ENCODE measurements at places on chromosomes 16 and 17.

- peaks cover 5% of the 10 kb centered on the region for H3K36me3 ChIP-seq
- peaks cover 65% of the 10 kb centered on the region for H3K27me3 ChIP-seq
- no peak for DNase-seq
Measured at GRCh38 chr17:39601758-39602532, 5.8 kb downstream of the NEUROD2 start.

DNA sequence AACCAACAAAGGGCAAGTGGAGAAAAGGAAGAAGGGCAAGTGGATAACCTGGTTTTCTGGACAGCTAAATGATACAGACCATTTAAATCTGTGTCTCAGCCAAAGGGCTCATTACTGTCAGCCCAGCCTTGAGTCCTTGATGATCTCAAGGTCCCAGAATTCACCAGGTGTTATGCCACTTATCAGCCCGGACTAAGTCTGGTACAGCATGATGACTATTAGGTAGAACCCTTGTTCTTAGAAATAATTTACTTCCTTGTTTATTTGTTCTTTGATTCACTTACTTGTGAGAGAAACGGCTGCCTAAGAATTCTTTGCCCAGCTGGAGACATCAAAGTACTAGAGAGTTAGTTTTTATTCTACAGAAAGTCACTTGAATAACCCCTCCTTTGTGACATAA, 3.5 kb downstream of the PDILT start:
- H3K36me3 ChIP-seq, result no peaks in the 10 kb centered on the region
- no peak overlapping the region for H3K4me3 ChIP-seq
- DNase-seq, result no peak
- H3K27ac ChIP-seq, result no peak overlapping the region
- no peaks in the 10 kb centered on the region for H3K4me1 ChIP-seq

DNA sequence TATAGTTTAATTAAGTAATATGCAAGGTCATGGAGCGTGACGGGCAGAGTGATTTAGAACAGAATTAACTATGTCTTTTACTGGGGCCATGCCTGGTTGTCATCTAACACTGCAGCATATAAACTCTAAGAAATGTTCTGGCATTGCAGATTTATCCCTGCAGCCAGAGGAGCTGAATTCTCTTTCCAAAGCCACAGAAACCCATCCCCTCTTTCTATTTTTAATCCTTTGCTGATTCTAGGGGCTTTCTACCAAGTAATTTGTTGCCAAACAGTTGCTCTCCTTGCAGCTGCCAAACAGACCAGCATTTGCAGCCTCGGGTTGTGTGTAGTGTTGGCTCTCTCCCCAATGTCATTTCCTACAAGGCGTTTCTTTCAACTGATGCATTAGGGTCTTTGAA, 243.2 kb upstream of the MON1B start:
- H3K27ac ChIP-seq, result no peak overlapping the region
- no peak overlapping the region for H3K4me3 ChIP-seq
- no peak for DNase-seq
- H3K36me3 ChIP-seq, result no peaks in the 10 kb centered on the region
- no peaks in the 10 kb centered on the region for H3K4me1 ChIP-seq
- no peaks in the 10 kb centered on the region for H3K27me3 ChIP-seq

GRCh38 chr16:46673320-46674013, 15.5 kb downstream of the VPS35 start:
- no peaks in the 10 kb centered on the region for H3K27me3 ChIP-seq
- DNase-seq, result peak; percentile 18
- no peak overlapping the region for H3K27ac ChIP-seq
- peaks cover 3% of the 10 kb centered on the region for H3K4me1 ChIP-seq

DNA sequence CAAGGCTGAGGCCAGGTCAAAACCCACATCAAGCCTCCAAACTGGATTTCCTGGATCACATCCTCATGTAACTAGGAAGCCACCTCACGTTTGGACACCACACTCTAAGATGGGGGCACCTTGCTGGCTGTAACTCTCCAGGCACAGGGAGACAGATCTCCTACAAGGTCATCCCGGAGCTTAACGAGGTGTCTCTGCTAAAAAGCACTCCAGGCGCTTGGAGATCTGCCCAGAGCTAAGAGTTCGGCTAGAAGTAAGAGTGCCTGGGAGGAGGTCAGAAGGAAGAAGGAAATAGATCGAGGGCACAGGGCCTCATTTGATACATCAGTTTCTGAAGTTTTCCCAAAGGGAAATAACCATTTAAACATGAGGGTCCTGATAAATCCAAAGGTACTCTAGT, 15.9 kb downstream of the PSMB3 start:
- H3K4me1 ChIP-seq, result peaks cover 11% of the 10 kb centered on the region
- peaks cover 11% of the 10 kb centered on the region for H3K36me3 ChIP-seq
- H3K27ac ChIP-seq, result peak overlapping the region; percentile 32
- no peaks in the 10 kb centered on the region for H3K27me3 ChIP-seq
- H3K4me3 ChIP-seq, result no peak overlapping the region
- DNase-seq, result no peak

DNA sequence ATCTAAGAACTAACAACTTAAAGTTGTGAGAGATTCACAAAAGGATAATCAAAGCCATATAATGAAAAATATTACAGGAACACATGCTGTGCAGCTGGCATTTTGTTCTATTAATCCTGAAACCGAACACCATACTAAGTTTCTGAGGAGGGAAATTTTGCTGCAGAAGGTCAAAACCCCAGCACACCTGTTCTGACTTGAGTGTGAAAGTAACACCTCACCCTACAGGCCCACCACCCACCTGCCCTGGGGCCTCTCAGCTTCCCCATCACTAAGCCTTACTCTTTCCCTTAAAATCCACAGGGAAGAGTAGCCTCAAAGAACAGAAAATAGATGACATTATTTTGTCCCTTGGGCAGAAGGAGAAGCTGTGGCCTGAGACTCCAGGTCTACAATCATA, 44.8 kb downstream of the STAT5A start:
- H3K27me3 ChIP-seq, result no peaks in the 10 kb centered on the region
- no peak overlapping the region for H3K27ac ChIP-seq
- peaks cover 6% of the 10 kb centered on the region for H3K4me1 ChIP-seq
- no peak overlapping the region for H3K4me3 ChIP-seq
